ENCODE measurements at places on chromosomes 1 and 21.
A peak's percentile ranks its signal among the peaks of the same experiment; 100 is the strongest.

DNA sequence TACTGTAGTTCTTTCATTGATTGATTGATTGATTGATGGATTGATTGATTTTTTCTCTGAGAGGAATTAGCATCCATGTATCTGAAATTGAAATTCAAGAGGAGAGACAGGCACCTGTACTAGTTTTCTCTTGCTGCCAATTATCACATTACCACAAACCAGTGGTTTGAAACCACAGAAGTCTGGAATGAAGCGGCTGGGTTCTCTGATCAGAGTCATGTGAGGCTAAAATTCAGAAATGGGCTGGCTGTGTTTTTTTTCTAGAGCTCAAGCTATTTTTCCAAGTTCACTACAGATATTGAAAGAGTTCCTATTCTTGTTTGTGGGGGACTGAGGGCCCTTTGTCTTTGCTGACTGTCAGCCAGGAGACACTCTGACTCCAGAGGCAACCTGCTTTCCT is 10.0 kb downstream of the NBPF3 start:
- no peak for DNase-seq

- peak; percentile 61 for DNase-seq
Observed at GRCh38 chr1:16900751-16901150, 5.0 kb downstream of the RNU1-2 start.

DNA sequence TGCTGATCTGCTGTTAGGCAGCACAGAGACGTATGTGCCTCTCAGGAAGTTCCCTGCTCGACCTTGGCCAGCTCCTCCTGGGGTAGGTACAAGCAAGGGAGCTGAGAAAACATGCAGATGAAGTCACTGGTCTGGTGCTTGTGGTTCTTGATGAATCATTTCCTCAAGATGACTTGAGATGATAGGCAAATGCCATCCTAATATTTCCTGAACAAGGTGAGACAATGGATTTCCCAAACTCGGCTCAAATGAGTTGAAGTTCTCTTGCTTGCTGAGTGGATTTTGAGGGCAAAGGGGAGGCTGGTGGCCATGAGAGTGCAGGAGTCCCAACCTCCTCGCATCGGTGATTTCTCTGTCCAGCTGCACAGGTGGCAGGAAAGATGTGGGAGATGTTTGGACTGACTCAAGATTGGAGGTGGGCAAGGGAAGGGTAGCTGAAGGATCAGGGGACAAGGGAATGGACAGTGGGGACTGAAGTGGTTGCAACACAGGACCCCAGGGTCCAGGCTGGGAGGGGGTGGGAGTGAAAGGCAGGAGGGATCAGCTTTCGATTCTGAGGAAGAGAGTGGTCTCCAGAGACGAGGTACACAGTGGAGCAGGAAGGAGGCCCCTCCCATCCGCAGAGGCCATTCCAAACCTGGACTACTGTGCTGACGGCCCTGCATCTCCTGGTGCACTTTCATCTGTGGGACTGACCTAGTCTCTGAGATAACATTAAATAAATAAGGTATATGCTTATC is 63.9 kb downstream of the CAPN2 start:
- peak; percentile 51 for DNase-seq

GRCh38 chr1:52899445-52899894 is 22.1 kb downstream of the ECHDC2 start:
- no peak for DNase-seq

GRCh38 chr1:210262167-210262896 is 29.7 kb downstream of the SERTAD4 start:
- no peak for DNase-seq

DNA sequence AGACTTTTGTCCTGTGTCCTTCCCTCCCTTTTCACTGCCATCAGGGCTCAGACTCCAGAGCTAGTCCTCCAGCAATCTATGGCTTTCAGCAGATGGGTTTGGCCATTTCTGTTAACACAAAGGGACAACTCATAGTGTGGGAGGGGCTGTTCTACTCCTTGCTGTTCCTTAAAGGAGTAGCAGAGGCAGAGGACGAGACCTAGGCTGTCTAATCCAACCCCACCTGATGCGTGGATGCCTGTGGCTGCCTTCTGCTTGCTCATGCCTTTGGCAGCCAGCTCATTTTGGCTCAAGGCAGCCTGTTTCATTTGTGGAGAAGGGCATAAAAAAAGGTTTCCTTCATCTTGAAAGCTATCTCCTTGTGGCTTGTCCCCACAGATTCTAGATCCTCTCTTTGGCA is 27.0 kb downstream of the MFSD2A start:
- no peak for DNase-seq

GRCh38 chr1:41802532-41803501 is 115.9 kb downstream of the HIVEP3 start:
- peak; percentile 88 for DNase-seq

DNA sequence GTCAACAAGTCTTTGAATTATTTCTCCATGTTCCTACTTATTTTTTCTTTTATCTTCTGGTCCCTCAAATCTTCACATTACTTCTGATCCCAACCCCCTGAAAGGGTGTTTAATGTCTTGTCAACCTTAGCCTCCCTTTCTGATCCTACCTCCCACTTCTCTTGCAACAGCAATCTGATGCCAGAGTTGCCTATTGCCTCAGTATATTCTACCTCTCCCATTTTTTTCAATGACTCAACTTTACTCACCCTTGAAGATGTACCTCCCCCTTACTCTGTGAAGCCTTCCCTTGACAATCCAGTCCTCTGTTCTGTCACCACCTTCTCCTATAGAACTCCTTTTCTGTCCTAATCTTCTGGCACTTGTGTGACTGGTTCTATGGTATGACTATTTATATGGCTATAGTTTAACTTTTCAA is 99.5 kb upstream of the CD55 start:
- DNase-seq, result no peak

DNA sequence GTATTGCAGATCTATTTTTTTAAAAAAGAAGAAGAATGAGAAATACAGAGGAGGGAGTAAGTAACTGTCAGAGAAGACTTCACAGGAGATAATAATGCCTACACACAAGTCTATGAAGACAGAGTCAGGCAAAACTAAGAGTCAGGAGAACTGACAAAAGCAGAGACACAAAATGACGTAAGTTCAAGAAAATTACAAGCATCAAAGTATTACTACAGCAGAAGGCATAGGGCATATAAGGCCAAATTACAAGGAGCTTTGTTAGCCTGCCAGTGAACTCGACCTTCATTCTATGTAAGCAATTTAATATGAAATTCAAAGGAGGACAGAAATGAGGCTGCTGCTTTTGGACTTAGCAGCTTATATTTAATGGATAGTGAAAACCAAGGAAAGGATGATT is 23.7 kb downstream of the FAF1 start:
- no peak for DNase-seq

GRCh38 chr1:150383631-150384324 is 19.8 kb downstream of the RPRD2 start:
- DNase-seq, result no peak

- no peak for DNase-seq
Observed at GRCh38 chr1:108961198-108961597, 2.1 kb downstream of the CLCC1 start.

- DNase-seq, result no peak
Observed at GRCh38 chr1:60972841-60973364, 109.5 kb upstream of the NFIA start.

- no peak for DNase-seq
Observed at GRCh38 chr1:170674239-170674638, 10.3 kb downstream of the PRRX1 start.

DNA sequence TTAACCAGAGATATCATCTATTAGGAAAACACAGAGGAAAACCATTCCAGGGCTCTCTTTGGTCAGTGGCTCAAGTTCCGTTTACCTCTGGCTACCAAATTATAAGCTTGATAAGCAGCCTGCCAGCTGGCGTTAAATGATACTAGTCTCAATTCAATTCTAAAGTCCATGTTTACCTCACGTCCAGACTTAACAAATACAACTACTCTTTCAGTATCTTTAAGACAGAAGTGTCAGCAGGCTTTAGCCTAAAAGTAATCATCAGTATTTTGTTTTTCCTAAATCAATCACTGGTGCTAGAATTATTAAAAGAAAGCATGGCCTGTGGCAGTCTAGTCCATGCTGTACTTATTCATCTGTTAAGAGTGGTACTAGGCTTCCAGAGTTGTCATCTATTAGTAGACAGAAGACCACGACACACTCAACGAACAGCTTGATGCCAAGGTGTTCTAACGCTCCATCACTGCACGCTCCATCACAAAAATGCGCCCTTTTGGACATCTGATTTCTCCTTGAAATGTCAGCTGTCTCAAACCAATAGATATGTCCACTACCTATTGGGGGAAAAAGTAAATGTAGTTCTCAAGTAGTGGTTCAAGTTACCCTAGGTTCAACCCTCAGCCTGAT is 1.5 kb downstream of the IVNS1ABP start:
- no peak for DNase-seq

GRCh38 chr1:209172286-209172685 is 411.2 kb upstream of the CAMK1G start:
- DNase-seq, result no peak

DNA sequence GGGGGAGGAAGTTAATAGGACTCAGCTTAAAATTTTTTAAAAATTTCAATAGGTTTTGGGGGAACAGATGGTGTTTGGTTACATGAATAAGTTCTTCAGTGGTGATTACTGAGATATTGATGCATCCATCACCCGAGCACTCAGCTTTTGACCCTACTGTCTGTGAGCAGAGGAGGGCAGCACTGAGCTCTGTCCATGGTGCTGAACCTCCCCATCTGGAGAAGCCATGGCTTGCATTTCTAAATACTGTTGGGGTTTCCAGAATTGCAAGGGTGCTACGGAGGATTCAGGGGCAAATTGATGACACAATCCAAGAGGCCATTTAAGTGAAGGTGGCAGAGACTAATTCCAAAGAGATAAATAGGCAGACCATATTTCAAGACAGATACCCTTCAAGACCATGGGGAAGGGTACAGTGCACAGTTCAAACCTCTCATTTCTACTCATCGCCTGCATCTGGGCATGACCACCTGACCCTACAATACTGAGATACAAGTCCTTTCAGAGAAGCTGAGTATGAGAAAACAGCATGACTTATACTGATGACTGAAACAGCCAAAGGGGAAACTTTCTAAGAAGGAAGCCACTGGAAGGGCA is 17.2 kb downstream of the SYT2 start:
- DNase-seq, result peak; percentile 65

GRCh38 chr1:245483247-245483646 is 328.5 kb downstream of the KIF26B start:
- DNase-seq, result no peak

- no peak for DNase-seq
Observed at GRCh38 chr1:9591669-9592509, 3.2 kb downstream of the TMEM201 start.

- DNase-seq, result no peak
Observed at GRCh38 chr1:193697115-193697762, 510.8 kb upstream of the B3GALT2 start.

DNA sequence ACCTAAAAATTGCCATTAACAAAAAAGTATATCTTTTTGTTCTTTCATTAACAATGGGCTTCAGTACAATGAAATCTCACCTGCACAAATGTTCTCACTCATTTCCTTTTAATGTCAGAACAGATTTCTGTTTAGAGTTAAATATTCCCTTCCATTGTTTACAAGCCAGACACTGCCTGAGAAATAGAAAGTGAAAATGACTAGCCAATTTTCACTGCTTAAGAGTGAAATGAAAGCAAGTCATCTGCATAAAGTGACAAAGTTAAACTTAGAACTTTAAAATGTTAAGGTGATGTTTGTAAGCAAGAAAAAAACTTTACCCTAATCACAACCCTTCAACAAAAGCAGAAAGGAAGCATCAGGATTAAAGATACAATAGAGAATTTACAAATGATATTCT is 27.5 kb downstream of the COA6 start:
- DNase-seq, result no peak

GRCh38 chr1:247056071-247056470 is 22.5 kb downstream of the ZNF670 start:
- DNase-seq, result no peak

DNA sequence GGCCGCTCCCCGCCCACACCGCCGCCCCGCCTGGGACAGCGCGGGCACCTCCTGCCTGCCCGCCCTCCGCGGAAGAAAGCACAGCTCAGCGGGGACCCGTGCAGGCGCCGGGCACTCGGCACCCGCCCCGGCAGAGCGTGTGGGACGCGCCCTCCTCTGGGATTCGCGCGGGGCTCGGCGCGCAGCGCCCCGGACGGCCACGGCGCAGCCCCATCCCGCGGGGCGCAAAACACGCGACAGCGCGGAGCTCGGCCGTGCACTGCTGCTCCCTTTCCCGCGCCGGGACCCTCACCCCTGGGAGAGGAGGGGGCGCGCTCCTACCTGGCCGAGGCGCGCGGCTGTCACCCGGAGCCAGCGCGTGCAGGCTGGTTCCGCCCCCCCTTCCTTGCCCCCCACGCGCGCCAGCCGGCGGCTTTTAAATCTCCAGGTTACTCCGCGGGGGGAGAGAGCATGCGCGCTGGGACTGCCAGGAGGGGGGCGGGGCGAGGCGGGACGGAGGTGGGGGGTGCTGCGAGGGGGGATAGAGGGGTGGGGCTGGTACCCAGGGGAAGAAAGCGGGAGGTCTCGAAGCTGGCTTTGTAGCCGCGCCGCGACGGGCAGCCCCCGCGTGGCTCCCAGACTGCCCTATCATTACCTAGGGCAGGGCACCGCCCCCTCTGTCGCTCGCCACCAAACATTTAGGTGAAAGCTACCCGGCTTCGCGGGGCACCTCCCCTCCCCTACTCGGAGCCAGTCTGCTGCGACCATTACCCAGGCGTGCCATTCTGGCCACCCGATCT is at the start of gene SLC45A3:
Gene SLC45A3 (minus strand): TSS at position 437 of the 779 bp plus-strand sequence. CDS start 15,853 bp downstream, outside the sequence.
- DNase-seq, result peak; percentile 70

DNA sequence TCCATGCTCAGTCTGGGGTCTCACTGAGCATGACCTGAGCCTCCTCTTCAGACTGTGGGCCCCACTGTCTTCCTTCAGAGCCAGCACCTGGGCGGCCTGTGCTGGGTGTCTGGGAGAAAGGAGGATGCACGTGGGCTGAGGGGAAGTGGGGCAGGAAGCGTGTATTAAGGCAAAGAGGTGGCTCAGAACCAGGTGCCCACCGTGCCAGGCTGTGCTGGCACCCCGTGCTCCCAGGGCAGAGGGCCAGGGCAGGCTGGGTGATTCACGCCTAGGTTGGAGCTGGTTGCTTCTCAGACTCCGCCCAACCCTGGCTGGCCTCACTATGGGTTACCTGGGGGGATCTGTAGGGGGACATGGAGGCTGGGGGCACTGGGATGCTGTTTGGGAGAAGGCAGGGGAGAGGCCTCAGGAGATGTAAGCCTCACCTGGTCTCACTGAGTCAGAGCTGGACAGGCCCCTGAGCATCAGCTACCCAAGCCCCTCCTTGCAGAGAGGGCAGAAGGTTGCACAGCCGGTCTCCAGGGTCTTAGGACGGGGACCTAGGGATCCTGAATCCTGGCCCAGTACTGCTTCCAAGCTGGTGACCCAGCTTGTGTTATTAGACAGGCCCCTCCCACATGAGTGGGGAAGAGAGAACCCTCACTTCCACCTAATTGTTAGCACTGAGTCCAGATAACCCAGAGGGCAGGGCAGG is 18.6 kb upstream of the PADI1 start:
- no peak for DNase-seq

DNA sequence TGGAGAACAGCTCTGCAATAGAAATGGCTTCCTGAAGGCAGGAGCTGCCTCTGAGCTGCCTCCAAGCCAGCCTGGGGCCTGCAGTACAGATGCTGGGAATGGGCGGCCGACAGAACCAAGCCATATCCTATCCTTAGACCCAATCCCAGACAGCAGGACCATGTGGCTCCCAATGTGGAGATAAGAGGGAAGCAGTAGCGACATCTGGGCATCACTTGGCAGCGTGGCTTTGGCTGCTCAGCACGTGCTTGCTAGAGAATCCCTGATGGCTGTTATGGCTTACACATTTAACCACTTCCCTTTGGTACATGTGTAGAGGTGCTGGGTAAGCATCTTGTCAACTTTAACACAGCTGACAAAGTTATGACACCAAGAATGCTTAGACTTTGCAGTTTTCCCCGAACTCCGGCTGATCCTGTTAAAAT is 87.7 kb downstream of the MAN1C1 start:
- DNase-seq, result peak; percentile 45

- peak; percentile 35 for DNase-seq
Observed at GRCh38 chr1:215863796-215864195, 296.7 kb downstream of the KCTD3 start.
